Activated T-cell treated with anti-CD3 and anti-CD28 coated beads, Interleukin-2, amount 50 U/mL, for 72 hours (primary cell): ENCODE measurements at places on chromosomes 16 and 17. TPM values are rescaled to one million over a fixed set of nuclear protein-coding genes. Genes with fewer than 3 reads are reported as not detected.

The TP53TG3C gene
- total RNA-seq: not detected

The KRT27 gene
- total RNA-seq: not detected

The MT1M gene
- total RNA-seq: 0.91 TPM

The CD300A gene
- total RNA-seq: 7.2 TPM

The GRB7 gene
- 6.0 TPM for total RNA-seq

The PPP1R1B gene
- not detected for total RNA-seq

The HSF4 gene
- 87.7 TPM for total RNA-seq

The SLC12A3 gene
- not detected for total RNA-seq

The ST6GALNAC2 gene
- 1.2 TPM for total RNA-seq

The MT1G gene
- 45.6 TPM for total RNA-seq

The LDAF1 gene
- total RNA-seq: 10.4 TPM

The KRT33B gene
- not detected for total RNA-seq

The SMIM36 gene
- total RNA-seq: not detected

The MYH1 gene
- total RNA-seq: not detected

The HSF5 gene
- 3.3 TPM for total RNA-seq

The C17orf50 gene
- not detected for total RNA-seq

The ACD gene
- total RNA-seq: 73.0 TPM

The TMEM114 gene
- not detected for total RNA-seq

The TERB1 gene
- 0.14 TPM for total RNA-seq

The RHBDF1 gene
- total RNA-seq: 0.31 TPM

The ZFPM1 gene
- total RNA-seq: 13.8 TPM

The DBF4B gene
- total RNA-seq: 24.7 TPM

The KRT16 gene
- not detected for total RNA-seq

The CASKIN2 gene
- 6.6 TPM for total RNA-seq
